Activated CD4-positive, CD25-positive, alpha-beta regulatory T cell treated with anti-CD3 and anti-CD28 coated beads, Interleukin-2, amount 50 U/mL, for 24 hours (primary cell): ENCODE measurements at places on chromosomes 2 and 18.

GRCh38 chr18:35159782-35160181 lies 81.1 kb upstream of the ZNF397 start:
- peak; percentile 64 for ATAC-seq

DNA sequence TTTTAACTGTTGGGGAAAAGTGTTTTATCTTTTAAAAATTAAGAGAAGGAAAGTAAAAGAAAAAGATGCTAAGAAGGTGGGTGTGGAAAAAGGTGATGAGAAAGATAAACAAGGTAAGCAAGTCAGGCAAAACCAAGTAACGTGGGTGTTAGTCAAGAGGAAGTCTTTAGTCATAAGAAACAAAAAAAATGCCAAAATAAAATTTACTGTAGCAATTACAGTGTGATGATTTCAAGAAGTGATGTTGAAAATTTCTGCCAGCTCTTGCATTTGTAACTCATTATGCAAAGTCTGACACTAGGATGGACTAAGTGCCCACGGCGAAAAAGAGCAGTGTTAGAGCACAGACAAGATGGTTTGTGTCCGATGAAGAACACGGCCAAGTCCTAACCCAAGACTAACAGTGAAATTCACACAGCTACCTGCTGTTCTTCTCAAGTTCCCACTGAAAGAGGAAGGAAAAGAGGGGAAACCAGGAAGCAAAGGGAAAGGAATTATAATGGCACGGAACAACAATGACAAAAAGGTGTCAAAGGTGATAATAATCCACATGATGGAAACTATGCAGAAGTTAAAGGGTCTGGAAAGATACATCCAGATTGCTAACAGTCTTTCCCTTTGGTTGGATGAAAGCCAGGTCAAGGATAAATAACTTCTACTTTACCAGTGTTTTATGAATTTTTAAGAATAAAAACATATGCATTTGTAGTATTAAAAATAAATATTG lies 34.1 kb downstream of the NOL10 start:
- peak; percentile 28 for ATAC-seq

DNA sequence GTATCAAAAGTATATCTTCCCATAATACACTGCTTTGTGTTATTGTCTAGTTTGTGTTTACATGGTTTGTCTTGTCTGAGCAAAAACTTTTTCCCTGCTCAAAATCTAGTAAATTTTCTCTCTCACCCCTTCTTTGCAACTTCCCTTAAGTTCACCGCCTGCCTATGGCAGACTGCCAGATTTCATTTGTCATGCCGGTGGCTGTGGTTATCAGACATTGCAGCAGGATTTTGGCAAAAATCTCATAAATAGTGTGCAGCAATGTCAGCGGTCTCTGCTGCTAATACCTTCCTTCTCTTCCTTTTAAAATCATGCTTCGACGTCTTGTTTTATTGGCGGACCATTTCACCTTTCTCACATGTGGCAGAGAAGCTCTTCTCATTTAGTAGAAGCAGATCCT lies 45.6 kb upstream of the TMEM178A start:
- no peak for ATAC-seq

GRCh38 chr18:57863706-57864105 lies 60.6 kb upstream of the ATP8B1 start:
- ATAC-seq: peak; percentile 51

GRCh38 chr18:59265974-59266369 lies 7.3 kb downstream of the RAX start:
- ATAC-seq: no peak

GRCh38 chr2:206728277-206729199 lies 10.3 kb upstream of the DYTN start:
- ATAC-seq: no peak

DNA sequence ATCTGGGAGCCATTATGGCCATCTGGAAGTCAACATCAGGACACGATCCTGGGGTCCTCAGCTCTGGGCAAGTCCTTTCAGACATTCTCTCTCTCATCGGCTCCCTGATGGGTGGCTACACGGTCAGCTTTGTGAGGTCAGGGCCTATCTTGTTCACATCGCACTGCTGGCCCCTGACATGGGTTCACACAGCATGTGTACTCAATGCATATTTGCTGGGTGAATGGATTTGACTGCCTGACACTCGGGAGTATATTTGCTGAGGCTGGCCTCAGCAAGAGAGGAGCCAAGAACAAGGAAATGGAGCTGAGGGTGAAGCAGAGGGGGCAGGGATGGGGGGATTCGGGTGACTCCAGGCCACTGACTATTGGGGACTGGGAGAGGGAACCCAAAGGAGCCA lies 50.5 kb downstream of the SLC4A5 start:
- no peak for ATAC-seq

DNA sequence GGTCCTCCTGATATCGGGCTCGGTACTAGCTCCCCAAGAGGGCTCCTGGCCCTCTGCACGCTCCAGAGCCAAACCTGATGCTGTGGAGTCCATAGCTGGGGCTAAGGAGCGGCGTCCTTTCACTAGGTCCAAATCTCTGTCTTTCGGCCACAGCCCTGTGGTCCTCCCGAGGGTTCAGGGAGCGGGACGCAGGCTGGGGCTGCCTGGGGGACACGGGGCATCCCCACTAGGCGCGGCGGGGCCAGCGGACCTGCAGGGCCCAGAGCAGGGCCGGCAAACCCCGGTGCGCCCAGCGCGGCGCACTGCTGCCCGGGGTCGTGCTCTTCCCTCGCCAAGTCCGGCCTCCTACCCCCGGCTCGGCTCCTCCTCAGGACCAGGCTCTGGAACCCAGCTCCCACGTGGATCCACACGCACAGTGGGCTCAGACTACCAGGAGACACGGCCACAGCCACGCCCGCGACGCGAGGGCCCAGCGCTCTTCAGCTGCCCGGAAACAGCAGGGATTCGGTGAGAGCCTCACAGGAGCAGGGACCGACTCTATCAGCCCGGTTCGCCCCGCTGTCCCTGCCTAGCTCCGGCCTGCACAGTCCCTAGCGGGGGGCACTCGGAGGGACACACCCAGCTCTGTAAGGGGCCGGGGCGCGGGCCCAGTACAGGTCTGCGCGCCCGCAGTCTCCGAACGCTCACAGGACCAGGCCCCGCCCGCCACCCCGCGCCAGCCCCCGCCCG lies 593 bp downstream of the ZNF514 start:
- peak; percentile 66 for ATAC-seq

DNA sequence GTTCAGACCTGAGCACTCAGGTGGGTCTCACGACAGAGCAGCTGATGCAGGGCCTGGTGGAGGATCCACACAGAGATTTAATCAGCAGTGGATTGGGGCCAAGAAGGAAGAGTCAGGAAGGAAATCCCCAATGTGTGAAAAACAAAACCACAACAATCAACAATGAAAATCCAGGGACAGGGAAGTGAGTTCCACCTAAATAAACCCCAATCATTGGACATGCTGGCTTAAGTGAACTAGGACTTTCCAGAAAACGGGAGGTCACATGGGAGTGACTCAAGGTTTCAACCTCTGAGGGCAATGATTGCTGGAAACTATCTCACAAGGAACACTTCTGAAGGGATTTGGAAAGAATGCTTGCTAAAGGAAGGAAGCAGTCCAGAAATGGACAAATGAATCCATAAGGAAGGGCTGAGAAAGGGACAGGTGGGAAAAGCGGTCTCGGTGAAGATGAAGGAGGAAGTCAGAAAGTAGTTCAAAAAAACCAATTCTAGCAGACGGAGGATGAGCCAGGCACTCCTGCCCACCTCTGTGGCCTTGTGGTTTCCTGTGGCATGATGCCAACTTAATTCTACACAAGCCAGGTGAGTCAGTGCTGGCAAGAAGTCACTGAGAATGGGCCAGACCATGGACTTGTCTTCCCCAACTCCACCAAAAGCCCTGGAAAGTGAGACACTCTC lies 15.4 kb upstream of the XDH start:
- peak; percentile 53 for ATAC-seq

GRCh38 chr2:196167666-196168065 lies 3.7 kb downstream of the STK17B start:
- no peak for ATAC-seq

GRCh38 chr18:42201137-42201536 lies 246.1 kb downstream of the PIK3C3 start:
- no peak for ATAC-seq

GRCh38 chr18:29512203-29512602 lies 1335.3 kb upstream of the CDH2 start:
- ATAC-seq: no peak

GRCh38 chr2:169727065-169727464 lies 6.6 kb upstream of the KLHL23 start:
- no peak for ATAC-seq

DNA sequence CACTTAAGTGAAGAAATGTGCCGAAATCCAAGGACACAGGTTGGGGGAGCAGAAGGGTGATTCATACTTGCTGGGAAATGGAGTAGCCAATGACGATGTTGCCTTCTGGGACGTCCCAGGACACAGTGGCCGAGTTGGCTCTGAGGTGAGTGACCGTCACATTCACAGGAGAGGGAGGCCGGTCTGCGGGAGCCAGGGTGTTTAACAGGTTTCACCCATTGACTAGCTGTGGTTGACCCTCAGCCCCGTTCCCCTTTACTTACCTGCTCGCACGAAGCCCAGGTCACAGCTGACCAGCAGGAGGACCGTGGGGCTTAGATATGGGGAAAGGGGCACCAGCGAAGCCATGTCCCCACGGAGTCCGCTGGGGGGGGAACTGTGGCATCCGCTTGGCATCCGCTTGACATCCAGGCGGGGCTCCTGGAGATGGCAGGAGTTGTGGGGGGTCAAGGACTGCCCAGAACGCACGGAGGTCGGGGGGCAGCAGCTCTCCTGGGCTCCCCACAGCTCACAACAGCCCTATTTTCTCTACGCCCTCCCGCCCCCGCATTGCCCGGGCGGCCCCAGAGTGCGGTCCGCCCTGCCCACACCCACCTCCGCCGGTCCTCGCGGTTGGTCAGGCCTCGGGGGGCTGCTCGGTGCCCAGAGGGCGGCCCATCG lies 586 bp downstream of the FNDC4 start:
- ATAC-seq: no peak

DNA sequence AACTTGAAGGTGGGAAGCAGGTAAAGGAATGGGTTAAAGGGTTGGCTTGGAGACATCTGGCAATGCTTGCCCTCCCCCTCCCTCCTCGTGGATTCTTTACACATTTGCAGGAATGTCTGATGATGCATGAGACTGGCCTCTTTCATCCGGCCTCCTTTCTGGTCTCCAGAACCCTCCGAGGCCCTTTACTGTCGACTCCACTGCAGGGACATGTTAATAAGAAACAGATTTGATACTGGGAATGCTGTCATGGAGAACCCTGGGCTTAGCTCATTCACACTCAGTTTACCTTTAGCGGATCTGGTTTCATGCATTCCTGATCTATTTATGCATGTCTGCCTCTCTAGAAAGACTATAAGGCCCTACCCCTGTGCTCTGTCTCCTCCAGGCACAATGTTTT lies 238.7 kb downstream of the TGIF1 start:
- no peak for ATAC-seq
